Pons (tissue), 1 donor: ENCODE measurements at places on chromosomes 12 and 14.

DNA sequence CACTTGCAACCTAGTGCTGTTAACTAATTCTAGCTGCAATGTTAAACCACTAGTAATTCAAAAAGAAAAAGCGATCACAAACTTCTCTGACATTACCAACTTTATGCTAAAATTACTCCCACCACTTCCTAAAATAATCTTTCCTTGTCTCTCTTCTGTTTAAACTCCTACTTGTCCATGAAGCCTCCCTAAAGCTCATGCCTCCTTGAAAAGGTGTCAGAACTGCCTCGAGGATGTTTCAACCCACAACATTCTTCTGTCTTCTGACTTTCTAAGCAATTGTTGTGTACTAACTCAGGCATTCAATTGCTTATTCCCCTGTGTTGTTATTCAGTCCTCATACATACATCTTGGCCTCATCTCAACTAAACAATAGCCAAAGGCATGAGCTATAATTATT lies 5.9 kb downstream of the GNPTAB start:
- no peak for DNase-seq

GRCh38 chr14:30874120-30874998 lies at the start of gene COCH:
TSS of gene COCH (plus strand) at chr14:30874559. CDS start at chr14:30874939, 380 bp downstream.
- DNase-seq, result no peak

- no peak for DNase-seq
These were observed 50.4 kb upstream of the TSPAN8 start for GRCh38 chr12:71208053-71208685.

- no peak for DNase-seq
These were observed 62.7 kb downstream of the C2CD5 start for GRCh38 chr12:22481547-22482104.

- DNase-seq, result peak; percentile 37
These were observed 40.4 kb upstream of the LDHB start for GRCh38 chr12:21697904-21698630.

DNA sequence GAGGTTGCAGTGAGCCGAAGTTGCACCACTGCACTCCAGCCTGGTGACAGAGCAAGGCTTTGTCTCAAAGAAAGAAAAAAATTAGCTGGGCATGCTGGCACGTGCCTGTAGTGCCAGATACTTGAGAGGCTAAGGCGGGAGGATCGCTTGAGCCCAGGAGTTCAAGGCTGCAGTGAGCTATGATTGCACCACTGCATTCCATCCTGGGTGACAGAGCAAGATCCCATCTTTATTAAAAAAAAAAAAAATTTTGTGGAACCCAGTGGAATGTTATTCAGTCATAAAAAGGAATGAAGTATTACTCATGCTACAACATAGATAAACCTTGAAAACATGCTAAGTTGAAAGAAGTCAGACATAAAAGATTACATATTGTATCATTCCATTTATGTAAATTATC lies 8.3 kb upstream of the ERBB3 start:
- DNase-seq, result no peak
